ENCODE measurements at places on chromosomes 3 and 15.

GRCh38 chr15:40847223-40847961, 3.5 kb downstream of the SPINT1 start:
- no peak for DNase-seq

DNA sequence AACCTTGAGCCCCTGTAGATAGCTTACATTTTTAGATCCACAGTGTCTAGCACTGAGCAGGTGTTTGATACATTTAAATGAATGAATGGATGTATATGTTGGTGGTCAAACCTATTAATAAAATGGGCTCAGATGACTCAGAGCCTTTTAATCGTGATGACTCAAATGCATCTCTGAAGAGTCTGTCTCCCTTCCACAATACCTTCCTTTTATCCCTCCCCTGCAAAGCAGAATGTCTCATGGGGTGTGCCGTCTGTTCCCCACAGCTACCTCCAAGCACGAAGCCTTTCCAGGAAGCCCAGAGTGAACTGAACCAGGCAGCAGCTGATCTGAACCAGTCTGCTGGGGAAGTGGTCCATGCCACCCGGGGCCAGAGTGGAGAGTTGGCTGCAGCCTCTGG, 303.5 kb upstream of the TPM1 start:
- no peak for DNase-seq

- no peak for DNase-seq
These were observed 20.9 kb downstream of the SPPL2A start for GRCh38 chr15:50744601-50745000.

DNA sequence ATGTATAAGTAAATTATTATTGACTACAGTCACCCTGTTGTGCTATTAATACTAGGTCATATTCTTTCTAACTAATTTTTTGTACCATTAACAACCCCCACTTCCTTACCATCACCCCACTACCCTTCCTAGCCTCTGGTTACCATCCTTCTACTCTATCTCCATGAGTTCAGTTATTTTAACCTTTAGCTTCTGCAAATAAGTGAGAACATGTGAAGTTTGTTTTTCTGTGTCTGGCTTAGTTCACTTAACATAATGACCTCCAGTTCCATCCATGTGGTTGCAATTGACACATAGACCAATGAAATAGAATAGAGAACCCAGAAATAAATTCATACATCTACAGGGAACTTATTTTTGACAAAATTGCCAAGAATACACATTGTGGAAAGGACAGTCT, 55.4 kb upstream of the CHRNB4 start:
- no peak for DNase-seq

GRCh38 chr15:71577071-71577470, 233.3 kb upstream of the NR2E3 start:
- DNase-seq, result no peak

- no peak for DNase-seq
These were observed 2.1 kb downstream of the GRM2 start for GRCh38 chr3:51709004-51709420.

All from activated CD4-positive, alpha-beta T cell treated with anti-CD3 and anti-CD28 coated beads, Interleukin-2, amount 50 U/mL, for 4 hours (primary cell).